GDM1 (cell line): ENCODE measurements at places on chromosomes 2 and 18.

GRCh38 chr18:44686156-44686555 is 5.5 kb downstream of the SETBP1 start:
- DNase-seq: no peak

DNA sequence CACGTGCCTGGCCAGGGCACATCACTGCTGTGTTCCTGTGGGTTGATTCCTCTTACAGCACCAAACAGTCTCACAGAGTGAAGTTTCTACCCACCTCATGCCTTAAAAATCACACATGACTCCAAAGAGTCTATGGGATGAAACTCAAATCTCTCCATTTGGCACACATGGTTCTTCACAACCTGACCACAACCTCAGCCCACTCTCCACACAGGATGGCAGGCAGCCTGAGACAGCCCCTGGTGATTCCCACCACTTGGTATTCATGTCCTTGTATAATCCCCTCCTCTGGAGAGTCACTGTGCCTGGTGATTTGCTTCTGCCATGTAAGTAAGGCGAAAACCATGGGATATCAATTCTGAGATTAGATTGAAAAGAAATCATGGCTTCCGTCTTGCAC is 46.2 kb downstream of the LBH start:
- DNase-seq: no peak

- no peak for DNase-seq
These were observed 13.4 kb downstream of the HNRNPA3 start for GRCh38 chr2:177225965-177226360.

GRCh38 chr2:32118055-32118454 is 47.6 kb upstream of the SLC30A6 start:
- no peak for DNase-seq

- DNase-seq: no peak
These were observed 27.7 kb upstream of the CPS1 start for GRCh38 chr2:210528716-210529115.

DNA sequence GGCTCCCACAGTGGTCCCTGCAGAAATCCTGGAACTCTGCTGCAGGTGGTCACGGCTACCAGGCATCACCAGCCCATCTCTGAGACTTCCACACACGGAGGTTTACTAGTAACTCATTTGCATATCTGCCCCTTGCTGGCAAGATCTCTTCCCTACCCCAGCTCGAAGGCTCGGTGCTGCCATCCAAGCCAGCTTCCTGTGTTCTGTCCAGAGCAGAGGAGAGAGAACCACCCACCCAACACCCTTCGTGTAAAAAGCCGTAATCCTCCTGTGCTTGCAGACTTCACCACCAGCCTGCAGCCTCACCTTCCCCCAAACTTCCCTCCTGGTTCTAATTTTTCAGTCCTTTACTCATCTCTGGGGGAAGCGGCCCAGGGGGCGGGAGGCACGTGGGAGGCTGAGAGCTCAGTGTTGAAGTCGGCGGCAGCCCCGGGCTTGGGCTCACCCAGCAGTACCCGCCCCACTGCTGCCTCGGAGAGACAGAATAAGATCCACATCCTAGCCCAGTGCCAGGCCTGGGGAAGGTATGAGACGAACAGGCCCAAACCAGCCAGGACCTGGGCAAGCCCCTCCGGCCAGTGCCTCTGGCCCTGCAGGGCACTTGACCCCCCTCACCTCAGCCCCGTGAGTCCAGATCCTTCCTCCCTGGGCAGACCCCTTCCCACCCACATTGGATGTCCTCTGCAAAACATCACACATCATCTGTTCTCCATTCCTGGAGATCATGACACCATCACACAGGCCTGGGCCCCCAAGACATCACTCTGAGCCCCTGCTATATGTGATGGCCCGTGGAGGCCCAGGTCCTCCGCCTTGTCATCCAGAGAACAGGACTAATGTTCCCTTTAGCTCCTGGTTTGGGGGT is 145.8 kb upstream of the ID2 start:
- no peak for DNase-seq

DNA sequence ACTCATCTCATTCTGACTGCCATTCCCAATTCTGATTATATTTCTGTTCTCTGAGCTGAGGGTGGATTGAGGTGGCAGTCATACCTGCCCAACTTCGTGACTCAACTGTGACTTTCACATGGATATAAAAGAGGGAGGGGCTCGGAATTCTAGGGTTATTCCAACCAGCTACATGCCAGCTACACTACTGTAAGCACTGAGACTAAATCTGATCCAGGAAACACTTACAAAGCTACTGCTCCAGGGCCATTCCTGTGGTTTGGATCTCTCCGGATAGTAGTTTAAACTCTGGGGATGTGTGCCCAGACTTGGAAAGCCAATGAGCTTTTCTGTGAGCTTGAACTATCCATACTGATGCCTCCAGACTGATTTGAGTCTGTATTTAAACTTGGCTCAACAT is 7.9 kb downstream of the MAP2 start:
- no peak for DNase-seq

DNA sequence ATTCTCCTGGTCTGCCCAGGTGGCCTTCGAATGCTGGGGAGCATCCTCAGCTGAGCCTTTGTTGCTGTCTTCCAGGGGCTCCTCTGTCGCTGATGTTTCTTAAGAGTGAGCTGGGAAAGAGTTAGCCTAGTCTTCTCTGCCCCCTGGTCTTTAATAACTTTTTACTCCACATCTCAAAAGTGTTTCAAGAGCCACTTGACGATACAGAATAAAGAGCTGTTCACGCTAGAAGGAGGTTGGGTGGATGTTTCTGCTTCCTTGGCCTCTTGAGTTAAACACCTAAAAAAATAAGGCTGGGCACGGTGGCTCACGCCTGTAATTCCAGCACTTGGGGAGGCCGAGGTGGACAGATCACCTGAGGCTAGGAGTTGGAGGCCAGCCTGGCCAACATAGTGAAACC is 2.8 kb upstream of the BUB1 start:
- DNase-seq: no peak
